Activated naive CD8-positive, alpha-beta T cell treated with anti-CD3 and anti-CD28 coated beads for 36 hours (primary cell): ENCODE measurements at places on chromosomes 6 and 20. TPM values are rescaled to one million over a fixed set of nuclear protein-coding genes. Genes with fewer than 3 reads are reported as not detected.

DNA sequence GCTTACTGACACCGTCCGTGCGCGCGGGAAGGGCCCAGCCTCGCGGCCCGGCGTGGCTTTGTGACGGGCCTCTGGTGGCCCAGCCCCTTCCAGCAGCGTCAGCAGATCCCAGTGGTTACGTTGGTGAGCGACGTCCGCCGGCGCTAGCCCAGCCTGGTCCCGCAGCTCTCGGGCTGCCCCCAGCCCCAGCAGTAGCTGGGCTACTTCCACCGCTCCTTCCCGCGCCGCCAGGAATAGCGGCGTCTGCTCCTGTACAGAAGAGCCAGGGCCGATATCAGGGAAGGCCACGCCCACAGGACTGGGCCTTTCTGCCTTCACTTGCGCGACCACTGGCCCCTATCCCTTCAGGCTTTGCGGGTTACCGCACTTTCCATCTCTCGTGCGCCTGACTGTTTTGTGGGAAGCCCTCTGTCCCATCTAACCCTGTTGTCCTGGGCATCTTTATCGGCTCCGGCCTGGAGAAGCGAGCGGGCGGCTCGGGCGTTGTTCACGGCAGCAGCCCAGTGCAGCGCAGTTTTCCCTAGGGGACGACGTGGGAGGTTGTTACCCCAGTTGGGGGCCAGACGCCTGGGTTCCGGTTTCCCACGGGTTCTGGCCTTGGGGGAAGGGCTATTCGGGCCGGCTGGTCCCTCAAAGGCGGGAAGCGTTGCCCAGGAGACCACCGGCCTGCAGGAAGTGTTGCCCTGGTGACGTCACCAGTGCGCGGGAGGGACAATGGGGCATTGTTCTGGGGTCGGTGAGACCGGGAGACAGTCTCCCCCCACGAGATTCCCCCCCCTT, 3.6 kb upstream of the GPSM3 start:
- peak; percentile 78 for DNase-seq

Gene TMEM217
- total RNA-seq = 3.5 TPM

DNA sequence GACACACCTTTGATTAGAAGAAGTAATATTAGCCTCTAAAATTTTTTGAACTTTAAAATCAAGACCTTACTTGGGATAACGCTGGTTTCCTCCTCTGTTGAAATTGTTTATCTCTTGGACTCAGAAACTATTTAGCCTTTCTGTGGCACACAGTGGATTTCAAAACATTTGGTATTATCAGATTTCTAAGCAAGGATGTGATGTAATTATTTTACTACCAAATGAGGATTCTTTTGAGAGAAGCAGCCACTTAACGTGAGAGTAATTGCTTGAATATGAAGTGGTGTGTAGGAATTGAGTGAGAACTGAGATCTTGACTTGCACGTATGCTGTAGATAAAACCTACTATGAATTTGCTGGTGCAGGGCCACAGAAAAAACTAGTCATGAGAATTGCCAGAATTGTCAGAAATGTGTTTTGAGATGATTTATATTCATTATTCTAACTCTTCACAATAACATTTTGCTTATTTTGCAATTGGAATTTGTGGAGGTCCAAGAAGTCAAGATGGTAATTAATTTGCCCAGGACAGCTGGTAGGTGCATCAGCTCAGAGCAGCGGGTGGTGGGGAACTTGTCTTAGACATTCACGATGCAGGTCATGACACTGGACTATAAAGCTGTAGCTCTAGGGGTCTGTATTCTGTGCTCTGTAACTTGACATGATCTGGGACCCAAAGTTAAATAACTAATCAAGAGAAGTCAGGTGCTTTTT, 53.4 kb downstream of the AKAP12 start:
- DNase-seq = no peak

Gene SLC17A9
- 49.7 TPM for total RNA-seq

GRCh38 chr6:106281088-106281487, 44.5 kb downstream of the ATG5 start:
- no peak for DNase-seq

GRCh38 chr6:73123632-73124329, 101.5 kb downstream of the KHDC1L start:
- DNase-seq = no peak

DNA sequence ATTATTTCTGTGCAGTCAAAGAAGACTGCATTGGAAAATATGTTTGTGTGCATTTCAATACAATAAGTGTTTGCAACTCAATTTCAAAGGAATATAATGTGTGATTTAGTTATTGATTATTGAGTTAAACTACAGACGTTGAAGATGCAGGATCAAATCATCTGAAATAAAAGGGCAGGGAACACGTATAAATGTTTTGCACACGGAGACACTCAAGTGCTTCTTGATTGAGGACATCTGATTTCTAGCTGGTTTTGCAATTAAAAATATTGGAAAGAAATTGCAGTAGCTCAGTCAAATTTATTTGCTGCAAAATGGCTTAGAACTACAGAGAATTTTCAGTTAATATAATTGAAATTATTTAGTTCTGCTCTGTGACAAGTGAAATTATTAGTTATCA, 412.7 kb downstream of the UTRN start:
- DNase-seq = no peak
